Activated T-cell treated with anti-CD3 and anti-CD28 coated beads for 48 hours (primary cell): ENCODE measurements at places on chromosomes 4 and X.

DNA sequence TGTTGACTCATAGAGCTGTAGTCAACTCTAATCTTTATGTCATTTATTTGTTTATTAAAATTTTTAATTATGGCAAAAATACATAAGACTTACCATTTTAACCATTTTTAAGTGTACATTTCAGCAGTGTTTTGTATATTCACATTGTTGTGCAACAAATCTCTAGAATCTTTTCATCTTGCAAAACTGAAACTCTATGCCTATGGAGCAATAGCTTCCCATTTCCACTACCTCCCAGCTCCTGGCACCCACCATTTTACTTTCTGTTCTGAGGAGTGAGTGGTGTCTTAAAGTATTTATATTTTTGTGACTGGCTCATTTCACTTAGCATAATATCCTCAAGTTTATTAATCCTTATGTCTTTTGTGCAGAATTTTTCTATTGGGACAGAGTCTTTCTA is 181.0 kb downstream of the GPAT3 start:
- no peak for DNase-seq

- DNase-seq: no peak
These were observed 25.2 kb downstream of the NOP14 start for GRCh38 chr4:2937986-2938385.

DNA sequence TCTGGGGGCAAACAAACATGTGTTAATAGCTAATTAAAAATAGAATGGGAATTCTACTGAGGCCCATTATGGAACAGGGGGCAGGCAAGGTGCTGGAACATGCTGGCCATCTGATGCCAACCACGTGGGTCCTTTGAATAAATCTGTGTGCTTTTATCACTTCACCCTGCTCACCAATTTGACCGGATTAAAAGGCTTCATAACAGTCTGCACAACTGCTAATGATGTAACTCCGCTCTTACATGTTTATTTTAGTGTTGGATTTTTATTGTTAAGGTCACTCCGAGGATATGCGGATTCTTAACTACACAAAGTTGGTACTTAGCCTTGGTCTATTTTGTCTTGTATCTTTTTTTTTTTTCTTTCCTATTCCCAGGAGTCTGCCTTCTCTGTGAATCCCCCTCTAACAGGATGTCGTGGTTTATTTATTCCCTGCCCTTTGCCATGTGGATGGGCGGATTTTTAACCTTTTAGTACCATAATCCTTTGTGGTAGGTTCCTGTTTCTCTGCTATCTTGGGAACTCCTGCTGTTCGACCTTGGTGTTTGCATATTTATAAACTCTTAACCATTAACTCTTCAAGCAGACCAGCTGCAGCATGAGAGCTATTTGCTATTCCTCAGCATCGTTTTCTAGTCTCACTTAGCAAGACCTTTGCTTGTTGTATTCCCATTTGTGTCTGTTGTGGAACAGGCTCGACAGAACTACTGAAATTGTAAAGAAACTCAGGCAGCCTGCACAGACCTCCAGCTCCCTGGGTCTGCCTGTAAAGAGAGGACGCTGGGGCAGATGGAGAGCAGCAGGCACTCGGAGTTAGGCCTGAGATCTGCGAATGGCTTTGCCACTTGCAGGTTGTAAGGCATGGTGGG is 38.0 kb downstream of the TRIM2 start:
- DNase-seq: no peak

GRCh38 chrX:133544778-133545177 is 129.5 kb upstream of the GPC4 start:
- no peak for DNase-seq

GRCh38 chr4:153791746-153792617 is 3.1 kb upstream of the SFRP2 start:
- DNase-seq: peak; percentile 51

GRCh38 chrX:40866893-40867292 is 131.6 kb upstream of the MED14 start:
- DNase-seq: no peak

DNA sequence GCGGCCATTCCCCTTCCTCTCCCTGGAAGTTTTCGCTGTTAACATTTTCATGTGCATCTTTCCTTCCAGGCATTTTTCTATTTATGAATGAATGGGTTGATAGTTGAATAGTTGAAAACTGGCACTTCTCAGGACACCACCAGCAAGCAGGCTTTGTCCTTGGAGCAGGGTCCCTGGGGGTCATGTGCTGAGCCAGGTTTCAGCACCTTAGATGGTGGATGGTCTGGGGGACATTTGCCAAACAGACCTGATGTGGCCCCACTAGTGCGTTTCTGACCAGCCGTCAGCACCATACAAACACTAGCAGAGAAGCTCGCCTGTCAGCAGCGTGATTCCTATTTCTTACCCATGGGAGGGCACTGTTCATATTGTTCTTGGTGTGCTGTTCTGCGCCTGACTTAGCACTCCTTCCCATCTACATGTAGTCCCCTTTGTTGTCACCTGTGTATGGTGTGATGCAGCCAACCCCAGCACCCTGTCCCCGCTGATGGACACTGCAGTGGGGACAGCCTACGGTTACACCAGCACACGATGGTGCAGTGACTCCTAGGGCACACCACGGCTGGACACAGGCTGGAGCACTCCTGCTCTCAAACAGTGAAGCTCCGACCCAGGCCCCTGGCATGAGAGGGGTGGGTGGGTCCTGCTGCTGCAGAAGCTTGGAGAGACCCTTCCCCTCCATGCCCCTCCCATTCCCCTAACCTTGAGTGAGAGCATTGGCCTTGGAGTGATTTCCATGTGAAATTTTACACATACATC is 27.2 kb upstream of the WFS1 start:
- DNase-seq: no peak
